ENCODE measurements at places on chromosomes 2 and 18.

- no peak for DNase-seq
Measured at GRCh38 chr2:67499989-67500388, 102.9 kb downstream of the ETAA1 start.

DNA sequence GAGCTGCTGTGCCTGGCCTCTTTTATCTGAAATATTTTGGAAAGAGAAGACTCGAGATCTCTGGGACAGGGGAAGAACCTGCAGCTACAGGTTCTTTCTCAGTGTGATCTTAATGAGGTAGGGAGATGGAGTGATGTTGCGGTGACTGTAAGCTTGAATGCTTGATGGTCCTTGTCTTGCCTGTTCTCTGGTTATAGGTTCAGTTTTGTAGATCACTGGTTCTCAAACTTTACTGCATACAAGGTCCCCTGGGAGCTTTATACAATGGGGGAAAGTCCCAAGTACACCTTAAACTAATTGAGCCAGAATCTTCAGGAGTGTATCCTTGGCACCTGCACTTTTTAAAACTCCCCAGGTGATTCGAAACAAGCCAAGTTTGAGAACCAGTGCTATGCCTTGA lies 136.7 kb upstream of the CXCR4 start:
- DNase-seq, result no peak

- no peak for DNase-seq
Measured at GRCh38 chr2:187482796-187483195, 34.7 kb upstream of the CALCRL start.

- DNase-seq, result no peak
Measured at GRCh38 chr18:55147791-55148190, 188.5 kb upstream of the CCDC68 start.

DNA sequence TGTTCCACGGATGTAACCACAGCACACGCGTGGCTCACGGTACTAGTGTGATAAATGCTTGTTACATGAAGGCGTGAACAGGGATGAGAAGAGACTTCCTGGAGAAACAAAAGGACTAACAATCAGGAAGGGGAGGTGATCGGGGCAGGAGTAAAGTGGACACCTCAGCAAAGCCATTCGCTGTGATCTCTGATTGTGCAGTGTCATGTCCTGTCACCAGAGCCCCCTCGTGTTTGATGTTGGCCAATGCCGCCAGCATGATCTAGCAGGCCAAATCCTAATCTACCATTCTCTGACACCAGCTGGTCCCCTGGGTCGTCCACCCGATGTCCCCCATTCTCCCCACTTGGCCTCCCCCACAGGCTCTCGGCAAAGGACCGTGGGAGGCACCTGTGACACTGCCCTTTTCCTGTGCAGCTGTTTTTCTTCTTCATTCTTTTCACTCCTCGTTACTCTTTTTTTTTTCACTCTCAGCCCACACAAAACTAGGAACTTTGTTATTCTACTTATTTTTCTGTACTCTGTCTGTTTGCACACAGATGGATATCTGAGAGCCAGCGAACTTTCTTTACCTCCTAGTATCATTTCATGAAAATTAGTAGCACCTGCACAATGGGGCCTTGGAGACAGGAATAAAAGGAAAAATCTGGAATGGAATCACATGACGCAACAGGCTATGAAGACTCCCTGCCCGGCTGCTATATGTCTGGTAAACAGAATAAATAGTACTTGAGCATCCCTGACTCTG lies 146.8 kb downstream of the TGIF1 start:
- DNase-seq, result no peak

GRCh38 chr18:11521853-11522252 lies 87.5 kb upstream of the SLC35G4 start:
- peak; percentile 55 for DNase-seq

GRCh38 chr2:72292433-72292832 lies 144.8 kb upstream of the CYP26B1 start:
- DNase-seq, result no peak

DNA sequence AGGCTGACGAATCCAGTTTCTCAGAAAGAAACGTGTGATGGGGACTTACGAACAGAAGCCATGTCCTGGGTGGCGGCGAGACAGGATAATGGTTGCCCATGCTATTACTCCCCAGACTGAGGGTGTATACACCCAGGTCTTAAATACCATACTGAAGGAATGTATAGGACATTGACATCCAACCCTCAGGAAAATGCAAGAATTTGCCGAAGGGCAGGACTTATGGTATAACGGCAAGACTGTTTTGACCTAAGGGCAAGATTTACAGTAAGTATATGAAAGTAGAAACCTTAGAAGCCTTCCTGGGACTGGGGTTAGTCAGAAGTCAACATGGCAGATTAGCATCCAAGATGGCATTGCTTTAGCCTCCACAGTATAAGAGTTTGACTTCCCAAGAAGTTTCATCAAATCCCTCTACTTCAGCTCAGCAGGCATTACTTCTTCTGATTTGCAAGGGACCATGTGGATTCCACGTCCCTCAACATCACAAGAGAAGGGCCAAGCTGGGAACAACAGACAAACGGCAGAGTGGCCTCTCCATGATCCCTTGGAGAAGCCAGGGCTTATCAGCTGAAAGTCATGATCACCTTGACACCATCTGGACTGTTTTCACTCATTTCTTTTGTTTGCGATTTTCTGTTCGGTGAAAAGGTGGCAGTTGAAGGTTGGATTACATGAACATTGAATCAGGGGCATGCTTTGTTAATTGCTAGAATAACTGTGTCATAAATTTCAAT lies 21.1 kb downstream of the ST3GAL5 start:
- no peak for DNase-seq

DNA sequence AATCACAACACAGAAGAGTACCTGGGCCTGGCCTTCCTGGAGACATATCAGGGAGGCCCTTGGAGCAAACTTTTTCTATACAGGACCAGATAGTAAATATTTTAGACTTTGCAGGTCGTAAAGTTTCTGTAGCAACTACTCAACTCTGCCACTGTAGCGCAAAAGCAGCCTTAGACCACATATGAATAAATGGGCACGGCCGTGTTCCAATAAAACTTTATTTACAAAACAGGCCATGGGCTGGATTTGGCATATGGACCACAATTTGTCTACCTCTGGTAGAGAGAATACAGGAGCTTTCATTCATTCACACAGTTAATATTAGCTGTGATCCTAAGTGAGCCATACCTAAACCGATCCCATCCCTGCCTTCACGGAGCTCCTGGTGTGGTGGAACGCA lies 98.6 kb upstream of the CAB39 start:
- no peak for DNase-seq

- DNase-seq, result no peak
Measured at GRCh38 chr18:55403421-55403949, 184.5 kb downstream of the TCF4 start.

DNA sequence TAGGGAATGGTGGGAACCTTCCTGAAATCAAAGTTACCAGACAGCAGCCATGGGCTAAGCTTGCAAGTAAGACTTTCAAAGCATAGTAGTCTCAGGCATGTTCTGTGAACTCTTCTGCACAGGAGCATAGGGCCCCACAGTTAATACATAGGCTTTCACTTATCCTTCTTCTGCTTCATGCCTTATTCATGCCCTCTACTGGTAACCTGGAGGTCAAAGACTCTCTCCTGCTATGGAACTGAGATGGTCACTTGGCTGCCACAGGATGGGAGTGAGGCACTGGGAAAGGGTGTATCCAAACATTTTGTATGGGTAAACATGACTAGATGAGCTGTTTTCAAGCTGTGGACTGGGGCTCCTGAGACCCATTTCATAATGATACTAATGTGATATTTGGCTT lies 49.1 kb upstream of the ZNF638 start:
- DNase-seq, result no peak

DNA sequence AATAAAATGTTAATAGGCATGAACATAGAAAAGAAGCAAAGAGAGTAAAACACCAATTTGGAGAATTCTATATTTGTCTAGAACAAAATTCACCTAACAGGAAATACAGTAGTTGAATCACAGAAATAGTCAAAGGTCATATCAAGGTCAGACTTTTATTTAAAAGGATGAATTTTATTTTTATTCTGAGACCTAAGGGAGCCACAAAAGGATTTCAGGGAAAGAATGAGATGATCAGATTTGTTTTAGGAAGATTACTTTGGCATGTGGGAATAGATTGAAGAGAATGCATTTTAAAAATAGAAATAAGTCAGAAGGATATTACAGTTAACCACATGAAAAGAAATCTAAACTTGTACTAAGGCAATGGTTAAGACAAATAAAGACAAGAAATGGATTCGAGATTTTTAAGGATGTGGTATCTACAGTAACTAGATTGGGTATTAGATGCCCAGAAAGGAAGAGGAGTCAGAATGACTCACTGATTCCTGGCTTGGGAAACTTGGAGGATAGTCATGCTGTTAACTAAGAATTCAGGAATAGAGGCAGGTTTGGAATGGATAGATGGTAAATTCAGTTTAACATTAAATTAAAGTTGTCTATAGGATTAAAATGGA lies 56.0 kb downstream of the METTL4 start:
- DNase-seq, result peak; percentile 95

GRCh38 chr18:2963048-2963447 lies 49.9 kb downstream of the LPIN2 start:
- no peak for DNase-seq

GRCh38 chr2:118048401-118048800 lies 34.5 kb upstream of the CCDC93 start:
- DNase-seq, result peak; percentile 41

Data from fibroblast of skin of right quadriceps (primary cell).